ENCODE measurements at places on chromosomes 13 and 19.

DNA sequence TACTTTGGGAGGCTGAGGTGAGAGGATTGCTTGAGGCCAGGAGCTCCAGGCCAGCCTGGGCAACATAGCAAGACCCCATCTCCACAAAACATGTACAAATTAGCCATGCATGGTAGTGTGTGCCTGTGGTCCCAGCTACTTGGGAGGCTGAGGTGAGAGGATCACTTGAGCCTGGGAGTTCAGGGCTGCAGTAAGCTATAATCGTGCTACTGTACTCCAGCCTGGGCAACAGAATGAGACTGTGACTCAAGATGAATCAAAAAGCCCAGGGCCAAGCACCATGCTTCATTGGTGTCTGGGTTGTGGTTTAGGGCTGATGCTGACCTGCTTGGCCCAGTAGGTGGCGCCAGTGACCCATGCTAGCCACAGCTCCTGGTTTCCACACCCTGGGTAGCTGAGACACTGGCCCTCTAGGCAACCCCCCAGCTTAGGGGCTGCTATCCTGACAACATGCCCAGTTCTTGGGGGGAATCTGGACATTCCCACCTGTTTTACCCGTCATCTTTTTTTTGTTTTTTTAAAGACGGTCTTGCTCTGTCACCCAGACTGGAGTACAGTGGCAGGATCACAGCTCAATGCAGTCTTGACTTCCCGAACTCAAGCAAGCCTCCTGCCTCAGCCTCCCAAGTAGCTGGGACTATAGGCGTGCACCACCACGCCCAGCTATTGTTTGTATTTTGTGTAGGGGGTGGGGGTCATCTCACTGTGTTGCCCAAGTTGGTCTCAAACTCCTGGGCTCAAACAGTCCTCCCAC lies 5.5 kb downstream of the CCDC124 start:
- peak; percentile 89 for DNase-seq

- no peak for DNase-seq
Observed at GRCh38 chr13:63351533-63351932, 1935.9 kb upstream of the PCDH20 start.

GRCh38 chr19:48194041-48194843 lies 23.8 kb downstream of the ZSWIM9 start:
- DNase-seq = peak; percentile 28

DNA sequence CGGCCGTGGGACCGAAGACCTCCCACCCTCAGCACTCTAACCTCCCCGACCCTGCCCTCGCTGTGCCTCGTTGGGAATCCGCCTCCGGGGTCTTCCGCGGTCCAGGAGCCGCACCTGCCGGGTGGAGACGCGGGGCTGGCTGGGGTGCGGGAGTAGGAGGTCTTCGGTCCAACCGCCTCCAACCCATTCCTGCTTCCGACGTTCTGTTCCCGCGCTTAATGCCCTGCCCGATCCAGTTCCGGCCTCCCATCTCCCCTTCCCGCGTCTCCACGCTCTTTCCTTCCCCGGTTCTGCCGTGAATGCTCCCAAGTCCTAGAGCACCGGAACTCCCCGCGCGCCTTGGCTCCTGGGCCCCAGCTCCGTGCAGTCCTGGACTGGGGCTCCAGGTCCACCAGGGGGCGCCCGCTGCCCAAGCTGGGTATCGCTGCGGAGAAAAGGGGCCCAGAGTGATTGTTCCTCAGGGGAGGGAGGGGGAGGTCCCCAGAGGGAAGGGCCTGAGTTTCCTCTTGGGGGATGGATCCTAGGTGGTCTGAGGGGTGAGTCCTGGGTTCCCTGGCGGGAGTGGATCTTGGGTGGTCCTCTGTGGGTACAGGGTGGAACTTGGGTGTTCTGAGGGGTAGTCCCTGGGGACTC lies 14.1 kb upstream of the TNFSF9 start:
- peak; percentile 94 for DNase-seq

DNA sequence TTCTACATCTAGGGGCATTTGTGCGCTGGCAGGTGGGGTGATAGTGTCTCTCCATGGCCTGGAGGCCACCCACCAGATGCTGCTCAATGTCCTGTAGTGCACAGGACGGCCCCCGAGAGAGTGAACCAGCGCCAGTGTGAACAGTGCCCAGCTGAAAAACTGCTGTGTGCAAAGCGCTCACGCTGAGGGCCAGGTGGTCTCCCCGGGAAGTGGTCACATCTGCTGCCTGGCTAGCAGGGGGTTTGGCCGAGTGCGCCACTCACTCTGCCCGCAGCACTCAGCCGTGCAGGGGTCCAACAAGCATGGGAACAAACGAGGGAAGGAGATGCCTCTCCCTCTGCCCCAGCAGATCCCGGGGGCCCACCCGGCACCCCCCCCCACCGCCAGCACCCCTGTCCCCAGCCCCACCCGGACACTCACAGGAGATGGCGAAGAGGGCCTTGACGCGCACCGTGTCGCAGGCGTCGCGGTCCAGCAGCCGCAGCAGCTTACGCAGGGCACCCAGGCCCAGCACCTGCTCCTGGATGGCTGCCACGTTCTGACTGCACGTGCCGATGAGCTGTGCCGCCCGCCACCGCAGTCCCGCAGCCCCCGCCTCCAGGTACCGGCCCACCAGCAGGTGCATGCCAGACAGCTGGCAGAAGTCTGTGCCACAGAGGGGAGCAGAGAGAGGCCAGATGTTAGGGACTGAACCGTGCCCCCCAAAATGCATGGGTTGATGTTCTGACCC lies 5.8 kb downstream of the HSPBP1 start:
- DNase-seq = no peak

DNA sequence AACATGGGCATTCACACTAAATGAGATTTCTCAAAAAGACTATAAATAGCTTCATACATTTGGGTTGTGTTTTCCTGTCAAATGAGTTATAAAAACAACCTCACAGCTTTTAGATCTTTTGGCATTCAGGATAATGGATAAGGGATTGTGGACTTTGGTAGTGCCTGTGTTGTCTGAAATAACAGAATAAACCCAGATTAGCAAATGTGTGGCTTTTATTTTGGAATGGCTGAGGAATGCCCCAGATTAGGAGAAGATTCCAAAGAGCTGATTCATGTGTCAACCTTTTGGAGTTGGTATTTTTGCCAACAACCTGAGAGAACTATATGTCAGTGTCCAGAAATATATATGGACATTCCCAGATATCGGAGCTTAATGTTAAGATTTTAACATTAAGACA lies 164.7 kb downstream of the MTUS2 start:
- no peak for DNase-seq

- no peak for DNase-seq
Observed at GRCh38 chr13:69319656-69320055, 788.0 kb upstream of the ATXN8OS start.

GRCh38 chr13:46164661-46165060 lies 17.3 kb downstream of the LCP1 start:
- DNase-seq = no peak

DNA sequence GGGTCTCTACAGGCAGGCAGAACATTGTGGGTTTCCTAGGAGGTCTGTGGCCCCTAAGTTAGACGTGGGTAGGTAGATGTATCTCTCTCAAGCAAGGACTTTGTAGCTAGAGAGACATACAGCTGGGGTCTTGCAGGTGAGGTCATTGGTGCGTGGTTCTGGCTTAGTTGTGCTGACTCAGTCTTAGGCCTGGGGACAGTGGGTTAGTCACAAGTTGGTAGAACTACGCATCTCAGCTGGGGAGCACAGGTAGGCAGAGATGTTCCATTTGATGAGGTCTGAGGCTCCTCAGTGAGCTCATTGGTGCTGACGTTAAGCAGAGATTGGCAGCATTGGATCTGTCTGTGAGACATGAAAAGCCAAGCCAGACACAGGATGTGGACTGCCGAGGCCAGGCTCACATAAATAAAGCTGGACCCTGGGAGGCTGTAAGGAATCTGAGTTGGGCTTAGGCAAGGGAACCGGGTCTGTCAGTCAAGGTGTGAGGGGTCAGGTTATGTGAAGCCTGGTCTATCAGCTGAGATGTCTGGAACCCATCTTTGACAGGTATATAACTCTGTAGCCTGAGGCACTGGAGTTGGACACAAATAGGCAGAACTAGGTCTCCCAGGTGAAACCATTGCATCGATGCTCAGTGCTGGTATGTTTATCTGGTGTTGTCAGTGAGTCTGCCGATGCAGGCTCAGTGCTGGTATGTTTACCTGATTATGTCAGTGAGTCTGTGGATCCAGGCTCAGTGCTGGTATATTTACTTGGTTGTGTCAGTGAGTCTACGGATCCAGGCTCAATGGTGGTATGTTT lies 17.4 kb upstream of the PDCD2L start:
- no peak for DNase-seq

DNA sequence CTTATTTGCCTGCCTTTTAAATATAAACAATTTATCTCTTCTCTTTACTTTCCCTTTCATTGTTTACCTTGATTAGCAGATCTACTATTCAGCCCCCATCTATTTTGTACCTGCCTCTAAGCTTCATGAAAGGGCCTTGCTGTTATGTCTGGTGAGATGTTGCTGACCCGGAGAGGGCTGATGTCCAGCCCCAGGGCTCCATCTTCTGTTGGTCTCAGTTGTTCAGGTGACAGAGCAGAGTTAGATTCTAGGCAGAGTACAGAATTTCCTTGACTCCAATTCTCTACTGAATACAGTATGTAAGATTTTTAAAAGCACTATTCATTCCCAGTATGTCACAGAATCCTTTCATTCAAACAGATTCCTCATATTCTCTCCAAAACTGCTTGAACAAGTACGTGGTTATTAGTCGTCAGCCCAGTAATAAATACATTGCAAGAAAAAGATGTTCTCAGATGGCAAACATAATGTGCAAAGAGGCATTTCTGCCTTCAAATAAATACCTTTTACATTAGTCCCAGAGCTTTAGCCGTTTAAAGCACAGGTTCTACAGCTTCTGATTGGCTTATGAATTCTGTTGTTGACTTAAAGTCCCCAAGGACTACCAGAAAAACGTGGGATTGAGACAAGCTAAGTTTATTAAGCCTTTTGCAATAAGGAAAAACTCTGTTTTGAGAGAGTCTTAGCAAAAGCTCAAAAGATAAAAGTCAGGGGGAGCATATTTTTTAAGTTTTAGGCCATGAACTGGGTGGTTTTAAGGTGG lies 159.1 kb downstream of the GPC5 start:
- DNase-seq = no peak

DNA sequence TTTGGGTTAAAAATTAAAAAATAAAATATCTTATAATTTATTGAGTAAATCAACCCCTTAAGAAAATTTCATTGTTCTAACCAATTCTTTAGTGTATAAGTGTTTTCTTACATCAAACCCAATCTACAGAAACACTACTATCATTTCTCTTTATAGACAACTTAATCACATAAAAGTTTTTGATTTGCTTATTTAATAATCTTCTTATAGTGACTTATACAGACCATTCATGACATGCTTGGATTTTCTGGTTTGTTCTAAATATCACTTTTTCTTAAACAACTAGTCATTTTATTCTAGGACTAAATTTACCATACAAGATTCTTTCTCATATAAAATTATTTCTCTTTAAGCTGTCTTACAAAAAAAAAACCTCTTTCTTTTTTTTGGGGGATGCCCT lies 27.3 kb upstream of the ZSCAN5A start:
- no peak for DNase-seq

DNA sequence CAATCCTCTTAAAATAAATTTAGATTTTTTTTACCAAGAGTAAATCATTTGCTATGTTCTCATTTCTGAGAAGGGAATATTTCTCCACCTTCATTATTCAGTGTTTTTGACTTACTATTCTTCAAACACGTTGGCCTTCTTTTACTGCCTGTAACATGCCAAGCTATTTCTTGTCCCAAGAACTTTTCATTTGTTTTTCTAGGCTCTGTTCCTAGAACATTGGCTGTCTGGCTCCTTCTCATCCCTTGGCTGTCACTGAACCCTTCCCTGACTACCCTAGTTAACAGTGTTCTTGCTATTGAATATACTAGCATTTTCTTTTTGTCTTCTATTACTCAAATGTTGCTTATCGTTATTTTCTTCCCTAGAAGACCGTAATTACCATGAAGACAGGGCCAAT lies 248.1 kb downstream of the ITGBL1 start:
- DNase-seq = no peak

- DNase-seq = no peak
Observed at GRCh38 chr13:95355494-95355893, 54.2 kb upstream of the ABCC4 start.

GRCh38 chr13:31965361-31966066 lies 66.1 kb upstream of the FRY start:
- peak; percentile 28 for DNase-seq

GRCh38 chr13:26412936-26413716 lies 144.4 kb upstream of the WASF3 start:
- no peak for DNase-seq

GRCh38 chr13:77388944-77389624 lies 62.2 kb upstream of the MYCBP2 start:
- DNase-seq = peak; percentile 32

GRCh38 chr19:57558525-57558924 lies 1.1 kb downstream of the ZNF550 start:
- no peak for DNase-seq

DNA sequence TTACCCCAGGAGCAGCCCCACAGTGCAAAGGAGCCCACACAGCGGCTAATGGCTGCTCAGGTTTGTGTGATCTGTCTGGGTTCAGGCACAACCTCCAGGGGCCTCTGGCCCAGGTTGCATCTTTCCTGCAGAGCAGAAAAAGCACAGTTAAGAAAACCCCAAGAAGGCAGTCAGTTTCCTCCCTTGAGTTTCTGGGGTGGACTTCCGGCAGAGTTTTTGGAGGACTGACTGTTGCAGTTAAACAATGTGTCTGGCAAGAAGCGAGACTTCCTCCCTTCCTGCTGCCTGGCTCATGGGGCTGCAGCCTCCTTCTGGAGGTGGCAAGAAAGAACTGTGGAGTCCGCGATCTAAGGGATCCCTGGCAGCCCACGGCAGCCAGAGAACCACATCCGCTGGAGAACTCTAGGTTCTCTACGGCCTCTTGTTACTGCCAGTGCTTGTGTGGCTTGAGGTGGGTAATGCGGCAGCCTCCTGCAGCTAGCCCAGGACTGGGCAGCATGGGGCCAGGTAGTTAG lies 114.4 kb downstream of the ZDHHC20 start:
- DNase-seq = peak; percentile 57

- DNase-seq = no peak
Observed at GRCh38 chr13:50277127-50277526, 261.9 kb downstream of the KCNRG start.

GRCh38 chr13:26749285-26749684 lies 11.3 kb downstream of the GPR12 start:
- peak; percentile 4 for DNase-seq

DNA sequence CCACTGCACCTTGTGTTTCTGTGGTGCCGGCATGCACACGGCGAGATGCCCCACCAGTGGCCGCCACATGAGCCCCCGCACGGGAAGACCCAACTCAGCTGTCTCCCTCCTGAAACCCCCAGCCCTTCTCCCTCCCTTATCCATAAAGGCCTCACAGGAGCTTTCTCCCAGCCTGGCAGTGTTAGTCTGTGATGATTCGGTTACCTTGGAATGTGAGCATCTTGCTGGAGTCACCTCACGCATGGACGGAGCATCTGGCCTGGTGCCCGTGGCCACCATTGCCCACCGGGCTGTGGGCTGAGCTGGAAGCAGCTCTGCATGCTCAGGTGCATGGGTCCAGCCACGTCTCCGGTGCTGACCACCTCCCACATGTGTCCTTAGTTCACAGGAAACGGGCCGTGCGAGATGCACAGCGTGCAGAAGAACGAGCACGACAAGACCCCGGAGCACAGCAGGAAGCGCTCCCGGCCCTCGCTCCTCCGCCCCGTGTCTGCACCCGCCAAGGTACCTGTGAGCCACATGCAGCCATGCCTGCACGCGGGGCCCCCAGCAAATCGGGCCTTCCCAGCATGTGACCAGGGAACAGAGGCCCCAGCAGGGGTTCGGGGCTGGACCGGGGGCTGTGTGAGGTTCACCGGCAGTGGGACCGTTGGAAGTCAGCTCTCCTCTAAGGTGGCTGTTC lies 22.0 kb downstream of the SIN3B start:
- no peak for DNase-seq

- no peak for DNase-seq
Observed at GRCh38 chr19:1769645-1769985, 16.3 kb downstream of the ONECUT3 start.
